ENCODE measurements at places on chromosomes 4 and X. TPM values are rescaled to one million over a fixed set of nuclear protein-coding genes. Genes with fewer than 3 reads are reported as not detected.

Gene EDA
- 0.38 TPM for total RNA-seq

Gene PNMA6F
- total RNA-seq, result not detected

Gene DGAT2L6
- not detected for total RNA-seq

Gene GLOD5
- total RNA-seq, result not detected

Gene ANAPC4
- 13.7 TPM for total RNA-seq

Gene RAB33A
- total RNA-seq, result not detected

Gene FRG2
- not detected for total RNA-seq

Gene TFE3
- total RNA-seq, result 41.8 TPM

Gene PAK3
- total RNA-seq, result 0.95 TPM
